Bladder microvascular endothelial cell (primary cell): ENCODE measurements at places on chromosomes 12 and 14. TPM values are rescaled to one million over a fixed set of nuclear protein-coding genes. Genes with fewer than 3 reads are reported as not detected.

Gene LAG3
- 0.13 and 0.16 TPM in 2 replicates for total RNA-seq

Gene AICDA
- total RNA-seq = not detected in 2 replicates

Gene MYO1H
- not detected in 2 replicates for total RNA-seq

Gene EIF2B1
- 34.0 and 54.2 TPM in 2 replicates for total RNA-seq

Gene FGF6
- total RNA-seq = not detected in 2 replicates

Gene CKB
- 5.0 and 6.3 TPM in 2 replicates for total RNA-seq

Gene RD3L
- total RNA-seq = not detected in 2 replicates

Gene SVOP
- not detected in 2 replicates for total RNA-seq
